ENCODE measurements at places on chromosomes 4 and X. TPM values are rescaled to one million over a fixed set of nuclear protein-coding genes. Genes with fewer than 3 reads are reported as not detected.

- DNase-seq = peak; percentile 34
Measured at GRCh38 chr4:2484993-2485392, 16.1 kb downstream of the RNF4 start.

DNA sequence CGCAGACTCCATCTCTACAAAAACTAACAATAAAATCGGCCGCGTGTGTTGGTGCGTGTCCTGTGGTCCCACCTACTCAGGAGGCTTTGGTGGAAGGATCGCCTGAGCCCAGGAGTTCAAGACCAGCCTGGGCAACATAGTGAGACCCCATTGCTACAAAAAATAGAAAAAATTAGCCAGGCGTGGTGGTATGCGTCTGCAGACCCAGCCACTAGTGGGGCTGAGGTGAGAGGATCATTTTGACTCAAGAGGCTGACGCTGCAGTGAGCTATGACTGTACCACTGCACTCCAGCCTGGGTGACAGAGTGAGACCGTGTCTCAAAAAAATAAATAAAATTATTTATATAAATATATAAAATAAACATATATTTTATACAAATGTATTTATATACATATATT lies 22.3 kb downstream of the ASMTL start:
- no peak for DNase-seq

- no peak for DNase-seq
Measured at GRCh38 chr4:147674496-147674895, 9.5 kb downstream of the PRMT9 start.

DNA sequence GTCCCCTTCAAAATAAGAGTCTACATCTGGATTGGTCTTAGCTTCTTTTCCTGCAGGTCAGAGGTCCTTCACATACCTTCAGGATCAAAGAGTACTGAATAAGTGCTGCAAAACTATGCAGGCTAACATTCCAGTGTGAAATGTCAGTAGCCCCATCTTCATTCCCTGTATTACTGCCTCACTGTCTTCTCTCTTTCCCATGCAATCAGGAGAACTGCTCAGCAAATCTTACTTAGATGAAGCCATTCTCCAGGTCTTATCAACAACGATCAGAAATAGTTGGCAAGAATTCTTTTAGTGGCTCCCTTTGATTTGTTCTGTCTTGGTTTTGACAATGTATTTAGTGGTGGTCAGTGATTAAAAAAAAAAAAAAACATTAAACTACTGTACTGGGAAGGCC lies 26.0 kb upstream of the IQCM start:
- no peak for DNase-seq

GRCh38 chr4:38016698-38017097 lies 56.5 kb downstream of the PTTG2 start:
- DNase-seq = no peak

DNA sequence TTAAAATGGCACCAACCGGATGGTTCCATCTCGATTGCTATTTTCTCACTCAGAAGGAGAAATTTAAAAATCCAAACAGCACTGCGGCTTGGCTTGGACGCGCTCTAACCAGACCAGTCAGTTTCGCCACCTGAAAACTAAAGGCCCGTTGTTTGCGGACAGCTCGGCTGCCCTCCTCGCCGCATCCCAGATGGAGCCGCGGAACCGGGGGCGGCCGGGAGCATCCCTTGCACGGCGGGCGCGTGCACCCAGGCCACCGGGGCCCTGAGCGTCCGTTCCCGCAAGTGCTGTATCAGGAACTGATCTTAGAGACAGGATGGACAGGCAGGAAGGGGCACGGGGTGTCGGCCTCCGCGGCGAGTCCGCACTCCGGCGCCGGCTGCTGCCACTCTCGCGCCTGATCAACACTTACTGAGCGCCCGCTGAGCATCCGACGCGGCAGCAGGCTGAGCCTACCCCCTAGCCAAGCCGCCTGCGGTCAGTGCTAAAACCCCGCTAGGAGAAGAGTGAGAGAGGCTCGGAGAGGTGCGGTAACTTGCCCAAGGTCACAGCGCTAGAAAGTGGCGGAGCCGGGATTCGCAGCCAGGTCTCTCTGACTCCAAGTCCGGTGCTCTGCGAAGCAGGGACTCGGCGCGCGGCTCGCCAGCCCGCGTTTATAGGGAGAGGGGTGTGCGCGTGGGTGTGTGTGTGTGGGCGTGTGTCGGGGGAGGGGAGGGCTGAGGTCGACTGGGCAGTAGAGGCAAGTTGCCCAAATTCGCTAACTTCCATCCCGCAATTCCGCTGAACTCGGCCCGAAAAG lies at the start of gene CITED1:
CITED1 (minus strand) TSS at position 629 of the 799 bp plus-strand sequence. CDS start 3,045 bp downstream, outside the sequence.
- no peak for DNase-seq

- DNase-seq = no peak
Measured at GRCh38 chr4:14125375-14126129, 498.0 kb upstream of the BOD1L1 start.

DNA sequence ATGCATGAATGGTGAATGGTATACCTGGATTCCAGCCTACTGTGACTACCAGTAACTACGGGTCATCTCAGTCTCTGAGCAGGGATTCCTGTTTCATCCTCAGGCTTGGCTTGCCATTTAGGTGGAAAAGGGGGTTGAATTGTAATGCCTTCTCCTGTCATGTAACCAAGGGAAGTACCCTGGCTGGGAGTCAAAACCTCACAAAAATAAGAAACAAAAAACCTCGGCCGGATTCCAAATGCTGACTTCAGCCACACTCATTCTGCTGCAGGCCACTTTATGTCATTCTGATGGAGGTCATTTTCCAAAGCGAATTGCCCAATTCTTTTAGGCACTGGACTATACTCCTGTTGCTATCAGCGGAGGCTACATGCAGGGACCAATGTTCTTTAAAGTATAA lies 324.7 kb downstream of the LDB2 start:
- DNase-seq = peak; percentile 86

DNA sequence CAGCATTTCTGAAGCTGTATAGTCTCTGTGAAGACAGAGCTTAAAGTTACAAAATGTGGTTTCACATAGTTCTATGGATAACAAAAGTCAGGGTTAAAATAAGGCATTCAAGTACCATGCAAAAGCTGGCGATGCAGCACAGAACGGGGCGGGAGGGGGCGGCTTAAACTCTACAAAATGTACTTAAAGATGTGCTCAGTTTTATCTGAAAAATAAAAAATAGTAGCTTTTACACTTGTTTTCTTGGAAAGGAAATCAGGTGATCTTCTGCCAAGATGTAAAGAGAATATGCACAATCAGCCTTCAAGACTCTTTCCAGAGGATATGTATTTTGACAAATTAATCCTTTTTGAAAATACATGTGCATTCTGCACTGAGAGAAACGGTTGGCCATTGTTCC lies 301.7 kb upstream of the EMCN start:
- no peak for DNase-seq

GRCh38 chr4:137558951-137559350 lies 26.7 kb upstream of the PCDH18 start:
- peak; percentile 48 for DNase-seq

GRCh38 chrX:292900-293897 lies 12.0 kb downstream of the PLCXD1 start:
- no peak for DNase-seq

DNA sequence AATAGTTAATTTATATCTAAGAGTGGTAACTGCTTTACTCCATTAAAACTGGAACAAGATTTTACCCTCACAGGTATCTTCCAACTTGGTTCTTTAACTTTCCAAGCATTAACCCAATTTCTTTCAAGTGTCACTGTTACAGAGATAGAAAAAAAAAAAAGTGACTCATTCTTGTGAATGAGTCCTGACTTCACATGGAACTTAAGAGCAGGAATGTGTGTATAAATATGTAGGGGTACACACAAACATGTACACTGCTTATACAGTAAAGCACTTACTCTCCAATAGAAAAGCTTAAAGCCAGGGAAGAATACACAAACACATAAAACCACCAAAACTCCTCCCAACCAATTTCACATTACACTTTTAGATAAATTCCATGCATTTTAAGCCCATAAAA lies 38.8 kb downstream of the TAPT1 start:
- no peak for DNase-seq

DNA sequence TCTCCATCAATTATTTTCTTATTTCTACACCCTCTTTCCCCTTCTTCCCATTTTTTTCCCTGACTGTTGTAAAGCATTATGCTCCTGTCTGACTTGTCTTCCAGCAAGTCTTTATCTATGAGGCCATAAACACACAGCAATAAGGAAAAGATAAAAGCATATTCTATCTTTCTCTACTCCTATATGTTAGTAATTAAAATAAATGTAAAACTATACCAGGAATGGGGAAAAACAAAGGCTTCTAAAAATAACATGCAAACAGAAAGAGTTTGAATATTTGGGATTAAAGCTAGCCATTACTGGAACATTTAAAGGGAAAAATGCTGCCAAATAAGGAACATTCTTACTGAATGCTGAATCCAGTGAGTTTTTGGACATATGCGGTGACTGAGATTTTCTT lies 471.7 kb upstream of the HS3ST1 start:
- peak; percentile 29 for DNase-seq

DNA sequence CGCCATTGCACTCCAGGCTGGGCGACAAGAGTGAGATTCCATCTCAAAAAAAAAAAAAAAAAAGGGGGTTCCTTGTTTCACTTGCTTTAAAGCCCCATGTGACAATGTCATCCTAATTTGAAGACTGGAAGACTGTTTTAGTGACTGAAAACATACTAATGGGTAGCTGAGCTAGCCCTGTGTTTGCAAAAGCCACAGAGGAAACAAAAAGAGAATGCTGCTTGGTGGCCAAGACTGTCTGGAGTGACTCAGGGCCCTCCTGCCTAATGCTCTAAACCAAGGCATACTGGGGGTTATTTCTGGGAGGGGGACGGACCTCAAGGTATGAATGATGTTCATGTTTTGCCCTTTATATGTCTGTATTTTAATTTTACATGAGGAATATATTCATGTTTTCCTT lies 16.0 kb downstream of the HPSE start:
- no peak for DNase-seq

- DNase-seq = no peak
Measured at GRCh38 chr4:38133711-38134480, 173.7 kb downstream of the PTTG2 start.

DNA sequence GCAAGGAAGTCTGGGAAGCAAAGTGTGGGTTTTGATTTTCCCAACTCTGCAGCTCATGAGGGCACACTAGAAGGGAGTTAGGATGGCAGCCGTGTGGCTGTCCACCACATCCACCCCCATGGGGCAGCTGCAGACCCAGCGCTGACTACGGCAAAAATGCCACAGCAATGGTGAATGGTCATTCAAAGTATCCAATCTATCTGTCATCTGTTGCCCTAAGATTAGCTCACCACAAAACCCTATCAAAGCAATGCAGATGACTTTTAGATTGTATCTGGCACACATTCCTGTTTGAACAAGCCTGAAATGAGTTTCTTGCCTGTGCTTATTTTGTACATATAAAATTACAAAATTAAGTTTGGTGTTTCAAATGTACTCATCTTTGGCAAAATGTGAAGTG lies 29.7 kb upstream of the HPSE start:
- DNase-seq = no peak

DNA sequence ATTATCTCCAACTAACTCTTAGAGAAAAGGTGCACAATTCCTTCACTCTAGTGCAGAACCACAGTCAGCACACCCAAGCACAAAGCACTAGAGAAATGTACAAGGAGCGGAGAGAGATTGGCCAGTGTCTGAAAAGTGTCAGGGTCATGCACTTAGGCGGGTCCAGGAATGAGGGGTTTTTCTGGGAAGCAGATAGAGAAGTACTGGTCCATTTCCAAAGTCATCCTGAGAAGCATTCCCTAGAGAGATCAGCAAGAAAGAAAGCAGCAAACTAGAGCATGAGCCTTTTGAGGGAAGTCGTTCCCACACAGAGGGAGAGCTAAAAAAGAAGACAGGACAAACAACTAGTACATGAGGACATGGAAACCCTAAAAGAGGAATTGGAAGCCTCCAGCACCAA lies 168.1 kb upstream of the MAP3K15 start:
- peak; percentile 52 for DNase-seq

DNA sequence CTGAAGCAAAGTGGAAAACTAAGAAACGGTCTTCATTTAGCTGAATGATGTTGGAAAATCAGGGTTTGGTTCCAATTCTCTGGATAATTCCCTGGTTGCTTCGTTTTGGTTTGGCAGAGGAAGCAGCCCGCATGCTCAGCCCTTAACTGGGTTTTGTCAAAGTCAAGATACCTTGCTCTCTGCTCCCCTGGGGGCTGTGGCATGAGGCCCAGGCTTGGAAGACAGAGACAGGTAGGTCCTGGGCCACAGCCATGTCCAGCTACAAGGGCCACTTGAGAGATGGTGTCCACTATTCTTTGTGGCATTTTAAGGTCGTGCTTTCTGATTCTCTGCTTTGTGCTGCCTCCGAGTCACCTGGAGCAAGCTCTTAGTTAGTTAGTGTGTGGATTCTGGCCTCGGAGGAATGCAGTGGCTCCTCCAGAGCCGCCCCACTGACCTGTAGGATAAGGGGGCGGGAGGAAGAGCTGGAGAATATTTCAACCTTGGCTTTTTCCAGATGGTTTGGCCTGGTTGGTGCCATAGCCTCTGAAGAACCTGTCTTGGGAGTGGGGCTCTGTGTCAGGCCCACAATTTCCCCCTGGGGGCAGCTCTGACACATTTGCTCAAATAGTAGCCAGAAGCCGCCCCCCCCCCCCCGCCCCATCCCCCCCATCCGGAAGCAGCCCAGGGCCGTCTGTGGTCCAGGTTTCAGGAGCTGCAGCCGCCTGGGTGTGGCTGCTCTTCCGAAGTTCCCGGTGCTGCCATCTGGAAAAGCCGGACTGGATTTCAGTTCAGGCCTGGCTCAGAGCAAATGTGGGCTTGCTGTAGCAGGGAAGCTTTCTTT lies 147.1 kb downstream of the NHS start:
- DNase-seq = peak; percentile 62

The EDNRA gene
- total RNA-seq = 10.8 TPM

The ZRSR2 gene
- 6.0 TPM for total RNA-seq

The CYTL1 gene
- total RNA-seq = 12.5 TPM

The TRIM61 gene
- total RNA-seq = 2.5 TPM

The ZCCHC18 gene
- total RNA-seq = 2.4 TPM

The ETDA gene
- total RNA-seq = not detected

All from fibroblast of the aortic adventitia (primary cell).